Cortex of kidney (tissue), 1 donor: ENCODE measurements at places on chromosomes 11 and 22.

GRCh38 chr11:117861151-117862018, 15.1 kb downstream of the FXYD6 start:
- DNase-seq, result no peak

- no peak for DNase-seq
Observed at GRCh38 chr11:116244889-116245288, 527.9 kb downstream of the BUD13 start.

- DNase-seq, result no peak
Observed at GRCh38 chr11:76215941-76216340, 9.6 kb upstream of the WNT11 start.

- DNase-seq, result no peak
Observed at GRCh38 chr22:25672289-25673084, 69.5 kb upstream of the MYO18B start.

GRCh38 chr11:84922836-84923235, 704.3 kb downstream of the DLG2 start:
- no peak for DNase-seq

DNA sequence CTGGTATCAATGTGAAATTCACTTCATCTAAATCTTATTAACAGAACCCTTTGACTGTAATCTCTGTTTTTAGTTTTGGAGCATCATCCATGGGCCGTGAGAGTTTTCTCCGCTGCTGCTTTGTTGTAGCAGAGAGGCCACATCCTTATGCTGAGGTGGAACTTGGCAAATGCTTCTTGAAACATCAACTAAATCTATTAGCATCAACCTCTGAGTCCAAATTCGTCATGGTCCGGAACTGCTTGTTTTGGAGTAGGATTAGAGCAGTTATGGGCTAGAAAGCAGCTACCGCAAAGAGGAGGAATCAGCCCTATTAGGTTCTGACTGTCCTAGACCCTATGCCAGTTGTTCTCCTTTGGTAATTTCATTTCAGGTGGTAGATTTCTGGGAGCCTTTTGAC, 117.7 kb downstream of the PGR start:
- DNase-seq, result no peak

DNA sequence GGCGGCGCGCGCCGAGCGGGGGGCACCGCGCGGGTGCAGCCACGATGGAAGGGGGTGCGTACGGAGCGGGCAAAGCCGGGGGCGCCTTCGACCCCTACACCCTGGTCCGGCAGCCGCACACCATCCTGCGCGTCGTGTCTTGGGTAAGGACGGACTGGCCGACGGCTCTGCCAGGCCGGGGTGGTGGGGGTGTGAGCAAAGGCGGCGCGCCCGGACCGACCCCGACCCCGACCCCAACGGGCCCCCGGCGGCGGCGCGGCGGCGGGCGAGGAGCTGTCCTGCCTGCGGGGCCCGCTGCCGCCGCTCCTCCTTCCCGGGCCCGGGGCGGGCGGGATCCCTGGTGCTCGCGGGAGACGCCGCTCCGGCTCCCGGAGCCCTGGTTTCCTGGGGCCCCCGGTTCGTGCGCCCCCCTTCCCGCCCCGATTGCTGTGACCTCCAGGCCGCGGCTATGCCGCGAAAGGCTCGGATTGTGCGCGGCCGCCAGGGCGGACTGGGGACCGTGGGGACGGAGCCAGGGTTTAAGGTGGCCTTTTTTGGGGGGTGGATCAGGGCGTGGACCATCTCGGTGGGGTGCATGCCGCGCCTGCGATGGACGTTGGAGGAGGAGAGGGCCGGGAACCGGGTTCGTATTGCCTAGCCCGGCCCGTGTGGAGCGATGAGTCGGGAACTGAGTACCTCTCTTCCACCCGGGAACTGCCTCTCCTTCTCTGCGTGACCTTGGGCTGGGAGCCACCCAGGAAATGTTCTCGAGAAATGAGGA, at the start of gene SYNGR1:
Gene SYNGR1 (plus strand): TSS at position 25 of the 760 bp plus-strand sequence. CDS start 20 bp downstream, at position 45.
- no peak for DNase-seq

DNA sequence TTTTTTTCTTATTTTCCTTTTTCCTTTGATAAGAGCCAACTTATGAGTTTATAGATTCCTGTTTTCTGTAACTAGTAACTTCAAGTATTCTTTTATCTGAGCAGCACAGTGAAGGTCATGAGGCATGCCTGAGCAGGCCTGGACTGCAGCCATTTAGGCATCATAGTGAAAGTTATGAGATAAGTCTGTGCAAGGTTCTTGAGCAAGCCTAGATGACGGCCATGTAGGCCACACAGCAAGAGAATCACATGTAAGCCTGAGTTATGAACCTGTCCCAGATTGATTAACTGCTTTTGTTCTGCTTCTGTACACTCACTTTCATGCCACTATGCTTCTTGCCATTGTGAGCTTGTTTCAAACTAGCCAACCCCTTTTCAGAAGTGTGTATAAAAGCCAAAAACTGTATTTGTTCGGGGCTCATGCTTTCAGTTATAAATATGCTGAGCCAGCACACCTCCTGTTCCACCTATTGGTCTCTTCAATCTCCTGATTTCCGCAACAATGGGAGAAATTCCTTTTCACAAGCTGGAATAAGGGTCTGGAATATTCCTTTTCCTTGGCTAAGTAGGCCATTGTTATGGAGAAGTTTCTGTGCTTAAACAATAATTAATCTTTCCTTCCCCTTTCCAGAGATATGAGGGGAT, 745.7 kb downstream of the FAM181B start:
- DNase-seq, result no peak

- no peak for DNase-seq
Observed at GRCh38 chr11:69204246-69204940, 48.7 kb downstream of the SMIM38 start.

- no peak for DNase-seq
Observed at GRCh38 chr11:105937331-105937730, 84.7 kb downstream of the MSANTD4 start.

DNA sequence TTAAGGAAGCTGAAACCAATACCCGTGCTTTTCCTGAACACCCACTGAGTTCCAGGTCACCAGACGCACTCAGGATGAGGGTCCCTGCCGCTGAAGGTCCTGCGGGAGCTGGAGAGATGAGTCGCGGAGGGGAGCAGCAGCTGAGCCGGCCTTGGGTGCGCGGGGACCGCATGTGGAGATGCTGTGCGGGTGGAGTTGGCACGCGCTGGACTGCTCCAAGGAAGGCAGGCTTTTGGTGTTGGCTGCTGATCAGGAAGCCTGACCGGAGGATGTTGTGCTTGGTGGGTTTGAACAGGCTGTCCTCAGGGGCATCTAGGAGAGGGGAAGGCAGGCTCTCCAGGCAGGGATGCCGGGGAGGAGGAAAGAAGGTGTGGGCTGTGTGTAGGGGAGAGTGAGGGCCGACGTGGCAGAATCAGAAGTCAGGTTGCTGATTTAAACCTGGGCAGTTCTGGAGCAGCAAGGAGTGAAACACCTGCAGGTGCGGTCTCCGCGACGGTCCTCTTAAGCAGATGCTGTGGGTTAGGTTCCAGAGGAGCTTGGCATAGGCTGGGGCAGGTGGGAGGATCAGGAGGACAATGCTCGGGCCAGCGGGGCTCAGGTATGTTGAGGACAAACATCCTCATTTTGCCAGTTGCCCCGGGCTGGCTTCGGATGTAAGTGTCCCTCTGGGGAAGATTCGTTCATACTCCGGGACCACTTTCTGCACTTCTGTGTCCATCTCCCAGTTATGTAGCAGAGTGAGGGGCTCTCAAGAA, 197.5 kb upstream of the B3GAT1 start:
- DNase-seq, result no peak

DNA sequence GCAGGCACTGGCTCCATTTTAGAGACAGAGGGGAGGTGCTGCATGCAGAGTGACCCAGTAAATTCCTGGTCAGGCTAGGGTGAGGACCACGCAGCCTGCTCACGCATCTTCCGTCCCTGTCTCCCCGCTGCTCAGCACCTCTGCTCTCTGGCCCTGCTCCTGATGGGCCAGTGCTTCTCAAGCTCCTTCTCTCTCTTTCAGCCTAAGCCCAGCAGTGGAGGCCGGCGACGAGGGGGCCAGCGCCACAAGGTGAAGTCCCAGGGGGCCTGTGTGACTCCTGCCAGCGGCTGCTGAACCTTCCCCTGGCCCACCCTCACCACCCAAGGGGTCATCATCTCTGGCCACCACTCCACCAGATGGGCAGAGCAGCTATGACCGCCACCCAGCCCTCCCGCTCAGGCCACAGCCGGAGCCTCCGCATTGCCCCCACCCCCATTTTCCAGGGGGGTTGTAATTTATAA, 24.7 kb downstream of the GTPBP1 start:
- DNase-seq, result no peak

- DNase-seq, result no peak
Observed at GRCh38 chr11:120959189-120959588, 64.7 kb upstream of the TBCEL start.

DNA sequence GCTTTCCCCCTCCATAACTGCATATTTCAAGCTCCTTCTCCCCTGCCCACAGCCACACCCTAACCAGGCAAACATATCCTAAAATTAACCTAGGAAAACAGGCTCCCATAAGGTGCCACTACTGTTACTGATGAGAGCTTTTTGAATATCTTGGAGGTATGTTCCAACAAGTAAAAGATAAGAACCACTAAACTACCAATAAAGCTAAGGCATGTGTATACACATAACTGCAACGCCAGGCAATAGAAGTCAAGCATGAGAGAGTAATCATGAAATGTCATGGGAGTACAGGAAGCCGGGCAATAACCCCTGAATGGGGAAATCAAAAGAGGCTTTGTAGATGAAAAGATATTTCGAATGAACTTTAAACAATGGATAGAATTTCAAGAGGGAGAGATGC, 9.3 kb downstream of the MMP13 start:
- DNase-seq, result no peak

DNA sequence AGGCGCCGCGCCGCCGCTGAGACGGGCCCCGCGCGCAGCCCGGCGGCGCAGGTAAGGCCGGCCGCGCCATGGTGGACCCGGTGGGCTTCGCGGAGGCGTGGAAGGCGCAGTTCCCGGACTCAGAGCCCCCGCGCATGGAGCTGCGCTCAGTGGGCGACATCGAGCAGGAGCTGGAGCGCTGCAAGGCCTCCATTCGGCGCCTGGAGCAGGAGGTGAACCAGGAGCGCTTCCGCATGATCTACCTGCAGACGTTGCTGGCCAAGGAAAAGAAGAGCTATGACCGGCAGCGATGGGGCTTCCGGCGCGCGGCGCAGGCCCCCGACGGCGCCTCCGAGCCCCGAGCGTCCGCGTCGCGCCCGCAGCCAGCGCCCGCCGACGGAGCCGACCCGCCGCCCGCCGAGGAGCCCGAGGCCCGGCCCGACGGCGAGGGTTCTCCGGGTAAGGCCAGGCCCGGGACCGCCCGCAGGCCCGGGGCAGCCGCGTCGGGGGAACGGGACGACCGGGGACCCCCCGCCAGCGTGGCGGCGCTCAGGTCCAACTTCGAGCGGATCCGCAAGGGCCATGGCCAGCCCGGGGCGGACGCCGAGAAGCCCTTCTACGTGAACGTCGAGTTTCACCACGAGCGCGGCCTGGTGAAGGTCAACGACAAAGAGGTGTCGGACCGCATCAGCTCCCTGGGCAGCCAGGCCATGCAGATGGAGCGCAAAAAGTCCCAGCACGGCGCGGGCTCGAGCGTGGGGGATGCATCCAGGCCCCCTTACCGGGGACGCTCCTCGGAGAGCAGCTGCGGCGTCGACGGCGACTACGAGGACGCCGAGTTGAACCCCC, 798 bp downstream of the BCR start:
- no peak for DNase-seq

- DNase-seq, result no peak
Observed at GRCh38 chr11:91981995-91982394, 242.6 kb upstream of the FAT3 start.

DNA sequence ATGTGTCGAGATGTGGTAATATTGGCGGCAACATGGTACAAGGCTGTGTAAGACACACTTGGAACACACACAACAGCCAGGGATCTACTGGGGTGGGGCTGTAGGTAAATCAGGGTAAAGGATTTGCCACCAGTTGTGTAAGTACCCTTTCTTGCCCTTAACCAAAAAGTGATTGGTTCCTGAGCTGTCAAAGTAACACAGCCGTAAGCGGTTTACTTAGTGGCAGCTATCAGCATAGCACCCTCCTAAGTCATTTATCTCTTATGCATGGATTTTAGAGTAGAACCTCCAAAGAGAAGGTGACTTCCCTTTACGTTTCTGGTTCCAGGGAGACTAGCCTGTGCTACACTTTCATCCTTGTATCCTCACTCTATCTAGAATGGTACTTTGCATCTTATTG, 57.2 kb downstream of the SPECC1L start:
- no peak for DNase-seq

- no peak for DNase-seq
Observed at GRCh38 chr22:37476389-37477329, 9.5 kb downstream of the MFNG start.

GRCh38 chr11:117724104-117724503, 72.9 kb downstream of the DSCAML1 start:
- no peak for DNase-seq

GRCh38 chr11:17767301-17767885, 32.8 kb downstream of the KCNC1 start:
- DNase-seq, result no peak
